ENCODE measurements at places on chromosomes 13 and 19.

DNA sequence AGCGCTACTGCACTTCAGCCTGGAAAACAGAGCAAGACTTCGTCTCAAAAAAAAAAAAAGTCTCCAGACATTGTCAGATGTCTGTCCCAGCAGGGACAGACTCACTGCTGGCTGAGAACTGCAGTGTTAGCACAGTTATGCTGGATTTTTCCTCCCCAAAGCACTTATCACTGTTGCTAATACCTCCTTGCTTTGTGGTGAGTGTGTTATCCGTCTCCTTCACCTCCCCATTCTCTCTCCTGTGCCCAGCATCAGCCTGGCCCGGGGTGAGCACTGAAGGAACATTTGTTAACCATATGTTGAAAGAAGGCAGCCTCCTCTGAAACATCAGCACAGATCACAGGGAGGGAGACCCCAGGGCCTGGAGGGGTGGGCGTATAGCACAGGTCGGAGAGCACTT is 11.3 kb downstream of the MYO9B start:
- DNase-seq: no peak

- no peak for DNase-seq
These were observed 55.4 kb downstream of the INTS6 start for GRCh38 chr13:51397262-51397941.

DNA sequence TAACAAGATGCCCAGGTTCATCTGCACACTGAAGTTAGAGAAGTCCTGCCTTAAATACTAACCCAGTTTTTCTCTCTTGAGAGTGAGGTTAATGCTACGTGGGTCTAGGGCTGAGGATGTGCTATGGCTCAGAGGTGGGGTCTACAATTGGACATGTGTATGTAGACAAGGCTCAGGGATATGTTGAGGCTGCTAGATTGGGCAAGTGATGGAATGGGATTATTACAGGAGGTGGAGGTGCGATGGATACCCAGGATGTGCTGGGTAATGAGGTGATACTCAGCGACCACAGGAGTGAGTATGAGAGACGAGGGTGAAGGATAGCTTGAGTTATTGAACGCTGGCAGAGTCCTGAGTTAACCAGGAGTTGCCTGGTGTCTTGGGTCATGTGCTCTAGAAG is 38.1 kb downstream of the PPP2R1A start:
- DNase-seq: no peak

DNA sequence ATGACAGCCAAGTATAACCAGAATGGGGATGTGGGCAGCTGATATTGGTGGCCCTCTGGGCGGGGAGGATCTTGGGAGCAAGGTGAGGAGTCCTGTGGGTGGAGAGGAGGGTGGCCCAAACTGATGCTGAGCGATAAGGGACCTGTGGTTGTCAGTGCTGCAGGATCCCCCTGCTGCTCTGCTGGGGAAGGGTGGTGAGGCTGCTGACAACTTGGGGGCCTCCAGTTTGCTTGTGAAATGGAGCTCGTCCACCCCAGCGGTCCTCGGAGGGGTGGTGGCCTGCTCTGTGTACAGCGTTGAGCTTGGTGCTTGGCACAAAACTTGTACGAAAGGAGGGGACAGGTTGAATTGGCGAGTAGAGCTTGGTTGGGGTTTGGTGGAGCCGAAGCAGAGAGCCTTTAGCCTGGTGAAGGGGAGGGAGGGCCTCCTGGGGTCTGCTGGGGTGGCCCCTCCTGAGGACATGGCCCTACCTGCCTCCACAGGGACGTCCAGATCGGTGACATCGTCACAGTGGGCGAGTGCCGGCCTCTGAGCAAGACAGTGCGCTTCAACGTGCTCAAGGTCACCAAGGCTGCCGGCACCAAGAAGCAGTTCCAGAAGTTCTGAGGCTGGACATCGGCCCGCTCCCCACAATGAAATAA is 2.9 kb downstream of the RPS11 start:
- peak; percentile 43 for DNase-seq

GRCh38 chr19:55225415-55225958 is 3.1 kb downstream of the TMEM86B start:
- no peak for DNase-seq

- no peak for DNase-seq
These were observed 159.1 kb downstream of the DLEU7 start for GRCh38 chr13:50684366-50684765.

DNA sequence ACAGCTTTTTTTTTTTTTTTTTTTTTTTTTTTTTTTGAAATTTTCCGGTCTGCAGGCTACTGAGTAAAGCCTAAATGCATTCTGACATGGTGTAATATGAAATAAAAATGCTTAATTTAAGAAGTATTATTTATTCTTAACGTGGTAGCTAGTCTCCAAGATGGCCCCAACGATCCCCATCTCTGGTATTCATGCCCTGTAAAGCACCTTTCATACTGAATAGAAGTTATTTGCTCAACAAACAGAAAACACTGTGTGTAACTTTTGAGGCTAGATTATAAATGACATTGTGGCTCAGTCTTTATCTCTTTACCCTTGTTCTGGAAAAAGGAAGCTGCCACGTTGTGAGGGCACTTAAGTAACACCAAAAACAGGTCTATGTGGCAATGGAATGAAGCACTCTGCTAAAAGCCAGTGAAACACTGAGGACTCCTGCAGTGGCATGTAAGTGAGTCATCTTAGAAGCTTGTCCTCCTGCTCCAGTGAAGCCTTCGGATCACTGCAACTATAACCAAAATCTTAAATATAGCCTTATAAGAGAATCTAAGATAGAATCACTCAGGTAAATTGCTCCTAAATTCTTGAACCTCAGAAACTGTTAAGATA is 128.7 kb downstream of the UGGT2 start:
- no peak for DNase-seq

DNA sequence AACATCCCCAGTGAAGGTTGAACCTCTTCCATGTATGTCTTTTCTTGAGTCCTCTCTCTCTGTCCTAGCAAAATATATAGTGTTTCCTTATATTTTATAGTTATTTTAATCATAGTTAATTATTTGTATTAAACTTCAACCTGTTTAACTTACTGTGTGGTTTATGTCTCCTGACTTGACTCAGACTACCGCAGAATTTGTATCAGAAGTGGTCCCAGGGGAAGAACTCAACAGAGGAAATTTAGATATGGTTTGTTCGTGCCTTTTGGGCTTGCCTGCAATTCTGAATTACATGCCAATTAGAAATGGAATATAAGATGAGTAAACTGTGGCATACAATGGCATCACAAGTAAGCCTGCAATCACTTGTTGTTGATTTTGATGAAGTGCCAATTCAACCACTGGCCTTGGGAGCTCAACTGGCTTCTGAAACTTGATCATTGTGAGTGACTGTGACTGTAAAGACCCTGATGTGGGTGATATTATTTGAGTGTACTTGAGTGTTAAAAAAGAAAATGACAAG is 1459.5 kb upstream of the PCDH20 start:
- DNase-seq: no peak

- no peak for DNase-seq
These were observed 366.8 kb downstream of the DLEU7 start for GRCh38 chr13:50476577-50477285.

DNA sequence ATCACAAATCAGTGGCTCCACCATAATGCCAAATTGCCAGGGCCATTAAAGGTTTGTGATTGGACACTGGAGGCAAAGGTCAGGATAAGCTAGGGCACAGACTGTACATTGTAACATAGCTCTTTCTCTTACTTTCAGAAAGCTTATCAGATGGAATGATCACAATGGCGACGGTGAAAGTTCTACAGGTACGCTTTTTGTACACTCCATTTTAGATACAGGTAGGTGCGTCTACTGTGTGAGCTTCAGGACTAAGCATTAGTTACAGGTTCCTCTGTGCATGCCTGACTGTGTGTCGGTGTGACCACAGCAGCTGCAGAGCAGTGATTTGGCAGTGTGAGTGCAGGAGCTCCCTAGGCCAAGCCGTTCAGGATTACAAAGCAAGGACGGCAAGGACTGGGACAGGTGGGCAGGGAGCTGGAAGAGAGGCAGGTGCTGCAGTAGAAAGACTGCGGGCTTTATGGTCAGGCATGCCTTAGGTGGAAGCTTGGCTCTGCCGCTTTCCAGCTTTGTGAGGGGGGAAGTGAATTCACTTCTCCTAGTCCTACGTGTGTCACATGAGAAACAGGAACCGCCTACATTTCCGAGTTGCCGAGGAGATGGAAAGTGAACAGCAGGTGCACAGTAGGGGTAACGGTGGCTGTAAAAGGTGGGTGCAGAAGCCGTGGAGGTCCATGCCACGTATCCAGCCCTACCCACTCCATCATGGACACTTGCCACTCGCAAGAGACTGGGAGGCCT is 49.6 kb downstream of the MRPL57 start:
- DNase-seq: no peak

- no peak for DNase-seq
These were observed 83.3 kb upstream of the PCDH8 start for GRCh38 chr13:52931539-52932431.

- peak; percentile 68 for DNase-seq
These were observed 33.4 kb downstream of the ZNF45 start for GRCh38 chr19:43901395-43902390.

- DNase-seq: no peak
These were observed 5.2 kb upstream of the CDC16 start for GRCh38 chr13:114229506-114229905.

DNA sequence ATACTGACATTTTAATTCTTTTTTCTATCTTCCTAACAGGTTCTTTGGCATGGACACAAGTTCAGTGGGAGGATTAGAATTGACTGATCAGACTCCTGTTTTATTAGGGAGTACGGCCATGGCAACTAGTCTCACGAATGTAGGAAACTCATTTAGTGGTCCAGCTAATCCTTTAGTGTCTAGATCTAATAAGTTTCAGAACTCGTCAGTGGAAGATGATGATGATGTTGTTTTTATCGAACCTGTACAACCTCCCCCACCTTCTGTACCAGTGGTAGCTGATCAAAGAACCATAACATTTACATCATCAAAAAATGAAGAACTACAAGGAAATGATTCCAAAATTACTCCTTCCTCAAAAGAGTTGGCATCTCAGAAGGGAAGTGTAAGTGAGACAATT is 34.5 kb downstream of the ZMYM2 start:
- no peak for DNase-seq

GRCh38 chr13:110157718-110158117 is 149.2 kb downstream of the COL4A1 start:
- no peak for DNase-seq

DNA sequence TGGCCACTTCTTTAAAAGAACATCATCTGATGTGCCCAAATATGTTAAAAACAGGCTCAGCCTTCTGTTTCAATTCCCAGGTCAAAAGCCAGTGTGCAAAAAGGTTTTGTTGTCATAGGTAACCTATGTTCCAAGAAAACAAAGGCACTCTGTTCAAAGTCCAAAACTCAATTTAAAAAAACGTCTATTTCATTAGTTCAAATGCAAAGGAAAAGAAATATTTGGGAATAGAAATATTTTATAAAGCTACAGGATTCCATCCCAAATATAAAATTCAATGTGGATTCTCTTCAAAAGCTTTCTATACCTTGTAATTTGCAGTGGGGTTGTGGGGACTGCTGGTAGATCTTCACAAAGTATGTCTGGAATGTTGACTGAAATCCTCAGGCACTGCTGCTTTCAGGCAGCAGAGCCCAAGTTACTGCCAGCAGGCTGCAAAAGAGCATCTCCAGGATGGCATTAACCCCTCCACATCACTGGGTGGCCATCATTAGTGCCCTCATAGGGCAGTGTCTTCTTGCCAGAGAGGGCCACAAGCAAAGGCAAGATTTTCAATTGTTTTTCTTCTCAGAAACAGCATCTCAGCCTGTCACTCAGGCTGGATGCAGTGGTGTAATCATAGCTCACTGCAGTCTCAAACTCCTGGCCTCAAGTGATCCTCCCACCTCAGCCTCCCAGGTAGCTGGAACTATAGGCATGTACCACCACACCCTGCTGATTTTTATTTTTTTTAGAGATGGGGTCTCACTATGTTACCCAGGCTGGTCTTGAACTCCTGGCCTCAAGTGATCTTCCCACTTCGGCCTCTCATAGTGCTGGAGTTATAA is 22.8 kb upstream of the STK24 start:
- no peak for DNase-seq

GRCh38 chr13:112879283-112879833 is 89.7 kb upstream of the MCF2L start:
- DNase-seq: no peak

GRCh38 chr19:33950091-33950750 is 153.6 kb downstream of the KCTD15 start:
- no peak for DNase-seq

DNA sequence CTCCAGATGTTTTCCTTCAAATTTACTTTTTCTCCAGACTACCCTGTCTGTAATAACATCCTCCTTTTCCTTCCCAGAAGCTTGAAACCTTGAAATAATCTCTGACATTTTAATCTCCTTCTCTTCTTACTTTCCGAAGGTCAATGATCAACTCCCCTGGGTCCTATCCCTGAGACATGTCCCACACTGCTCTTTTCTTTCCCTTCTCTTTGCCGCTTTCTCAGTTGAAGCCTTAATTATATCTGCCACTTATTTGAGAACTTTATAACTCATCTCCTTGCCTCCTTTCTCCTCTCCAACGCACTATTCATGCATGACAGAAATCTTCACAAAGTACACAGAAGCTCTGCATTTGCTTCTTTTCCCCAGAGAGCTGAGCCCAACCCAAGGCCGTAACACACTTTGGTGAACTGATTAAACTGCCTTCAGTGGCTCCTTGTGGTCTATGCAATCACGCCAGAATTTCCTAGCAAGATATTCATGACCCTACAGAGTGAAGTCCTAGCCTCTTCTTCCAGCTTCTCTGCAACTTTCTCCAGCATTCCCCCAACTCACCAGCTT is 9.2 kb upstream of the WASF3 start:
- no peak for DNase-seq

DNA sequence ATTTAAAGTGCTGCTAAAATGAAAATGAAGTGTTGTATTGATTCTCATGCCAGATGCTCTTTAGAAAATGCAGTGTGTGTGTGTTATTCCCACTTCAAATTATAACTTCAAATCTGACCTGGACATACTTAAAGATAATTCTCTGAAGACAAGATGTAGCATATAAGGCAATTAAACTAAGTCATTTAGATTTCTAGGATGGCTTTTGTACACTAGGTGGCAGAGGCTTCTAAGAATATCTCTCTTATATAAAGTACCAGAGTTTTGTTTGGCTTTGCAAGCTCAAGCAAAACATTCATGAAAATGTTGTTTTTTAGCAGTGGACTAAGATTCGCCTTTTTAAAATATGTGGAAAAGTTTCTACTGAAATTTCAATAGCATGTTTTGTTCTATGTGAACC is 407.2 kb downstream of the GPC5 start:
- no peak for DNase-seq

GRCh38 chr19:17409990-17410389 is 4.6 kb upstream of the BST2 start:
- DNase-seq: no peak

- DNase-seq: no peak
These were observed 805 bp downstream of the TMEM205 start for GRCh38 chr19:11345122-11345803.

- DNase-seq: no peak
These were observed 6.6 kb downstream of the MEGF8 start for GRCh38 chr19:42332059-42332458.

GRCh38 chr13:99357941-99358340 is 50.7 kb upstream of the GPR183 start:
- DNase-seq: no peak

- no peak for DNase-seq
These were observed 1.2 kb upstream of the KATNAL1 start for GRCh38 chr13:30308548-30308947.

Data from CD4-positive, alpha-beta T cell treated with Interleukin-4 for 4 hours (primary cell).